Hippocampal formation (tissue), 2 donors: ENCODE measurements at places on chromosomes 7 and 10.

DNA sequence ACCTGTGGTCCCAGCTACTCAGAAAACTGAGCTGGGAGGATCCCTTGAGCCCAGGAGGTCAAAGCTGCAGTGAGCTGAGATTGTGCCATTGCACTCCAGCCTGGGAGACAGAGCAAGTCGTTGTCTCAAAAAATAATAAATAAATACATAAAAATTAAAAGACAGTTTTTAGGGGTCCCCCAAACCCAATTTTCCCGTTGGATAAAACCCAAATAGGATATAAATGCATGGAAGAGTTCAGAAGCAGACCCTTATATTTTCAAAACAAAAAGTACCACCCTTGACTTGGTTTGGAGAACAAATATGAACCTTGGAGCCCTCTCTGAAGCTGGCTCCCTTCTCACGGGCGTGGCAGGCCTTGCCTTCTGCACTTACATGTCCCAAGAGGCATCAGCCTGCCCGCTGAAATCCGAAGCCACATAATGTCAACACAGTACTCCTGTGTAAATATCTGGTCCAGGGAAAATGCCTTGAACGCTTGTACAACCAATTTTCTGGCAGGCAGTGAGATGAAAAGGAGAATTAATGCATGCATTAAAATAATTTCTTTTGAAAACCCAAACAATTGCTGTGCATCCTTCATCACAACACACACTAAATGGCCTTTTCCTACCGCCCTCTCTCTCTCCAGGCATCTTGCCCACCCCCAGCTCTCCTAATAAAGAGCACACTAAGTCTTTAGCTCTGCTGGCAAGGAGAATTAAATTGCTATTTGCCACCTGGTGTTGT lies 46.4 kb upstream of the PARD3 start:
- peak; percentile 2 for DNase-seq

- no peak for DNase-seq
Observed at GRCh38 chr7:120171406-120171805, 101.6 kb upstream of the KCND2 start.

DNA sequence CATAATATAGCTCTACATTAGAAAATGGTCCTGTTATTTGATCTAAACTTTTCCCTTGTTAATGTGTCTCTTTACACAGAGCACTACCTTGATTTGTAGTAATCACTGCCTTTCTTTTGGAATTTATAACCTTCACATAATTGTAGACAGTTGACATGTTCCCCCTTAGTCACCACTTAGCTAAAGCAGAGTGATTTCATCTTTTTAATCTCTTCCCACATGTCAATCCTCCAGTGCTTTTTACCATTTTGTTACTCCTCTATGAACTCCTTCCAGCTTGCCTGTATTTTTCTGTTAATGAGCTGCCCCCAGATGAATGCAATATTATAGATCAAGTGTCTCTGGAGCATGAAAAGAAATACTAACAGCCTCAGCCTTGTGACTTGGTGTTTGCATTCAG lies 2.6 kb upstream of the PPP1R3A start:
- no peak for DNase-seq

- DNase-seq = no peak
Observed at GRCh38 chr10:98006266-98006665, 24.2 kb downstream of the CRTAC1 start.

DNA sequence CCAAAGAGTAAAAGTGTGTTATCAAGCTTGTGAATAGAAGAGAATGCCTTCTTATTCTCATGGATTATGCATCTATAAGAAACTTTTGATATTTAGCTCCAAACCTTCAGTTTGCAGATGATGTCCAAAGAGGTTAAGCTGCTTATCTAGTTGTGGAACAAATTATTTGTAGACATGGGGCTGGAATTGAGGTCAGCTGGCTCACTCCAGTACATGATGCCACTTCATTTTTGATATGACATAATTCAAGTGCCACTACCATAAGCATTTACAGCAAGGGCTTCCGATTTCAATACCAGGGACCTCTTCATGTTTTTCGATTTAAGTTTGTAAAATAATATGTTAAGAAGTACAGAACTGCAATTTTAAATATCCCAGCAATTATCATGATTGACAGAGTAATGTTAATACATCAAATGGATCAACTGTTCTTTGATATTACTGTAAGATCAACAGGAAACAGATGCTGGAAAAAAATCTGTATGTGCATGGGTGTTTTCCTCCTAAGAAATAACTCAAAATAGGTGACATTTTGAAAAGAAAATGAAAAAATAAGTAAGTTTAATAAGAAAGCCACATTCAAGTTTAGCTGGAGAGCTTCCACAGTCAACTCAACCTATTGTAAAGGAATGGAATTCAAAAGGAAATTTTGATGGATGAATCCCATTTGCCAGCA lies 12.7 kb downstream of the FAM3C start:
- no peak for DNase-seq

DNA sequence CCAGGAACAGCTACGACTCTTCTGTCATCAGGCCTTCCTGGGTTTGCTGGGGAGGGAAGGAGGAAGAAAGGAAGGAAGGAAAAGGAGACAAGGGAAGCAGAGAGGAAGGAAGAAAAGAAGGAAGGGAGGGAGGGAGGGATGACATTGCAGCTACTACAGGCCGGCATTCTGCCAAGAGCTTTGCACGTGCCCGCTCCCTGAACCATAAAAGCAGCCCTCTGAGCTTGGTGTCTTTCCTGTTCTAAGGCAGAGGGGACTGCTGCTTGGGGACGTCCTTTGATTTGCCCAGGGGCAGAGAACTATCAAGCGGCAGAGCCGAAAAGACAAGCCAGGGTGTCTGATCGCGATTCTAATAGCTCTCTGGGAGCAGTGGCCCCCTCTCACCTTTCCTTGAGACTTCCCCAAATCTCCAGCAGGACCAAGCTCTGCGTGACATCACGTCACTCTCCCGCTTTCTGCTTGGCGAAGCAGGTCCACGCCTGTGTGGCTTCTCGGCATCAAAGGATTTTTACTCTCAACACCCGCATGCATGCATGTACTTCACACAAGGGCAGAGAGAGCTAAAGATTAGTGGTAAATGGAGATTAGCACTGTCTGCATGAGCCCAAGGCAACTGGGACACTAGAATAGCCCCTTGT lies 167.8 kb upstream of the AUTS2 start:
- peak; percentile 6 for DNase-seq

DNA sequence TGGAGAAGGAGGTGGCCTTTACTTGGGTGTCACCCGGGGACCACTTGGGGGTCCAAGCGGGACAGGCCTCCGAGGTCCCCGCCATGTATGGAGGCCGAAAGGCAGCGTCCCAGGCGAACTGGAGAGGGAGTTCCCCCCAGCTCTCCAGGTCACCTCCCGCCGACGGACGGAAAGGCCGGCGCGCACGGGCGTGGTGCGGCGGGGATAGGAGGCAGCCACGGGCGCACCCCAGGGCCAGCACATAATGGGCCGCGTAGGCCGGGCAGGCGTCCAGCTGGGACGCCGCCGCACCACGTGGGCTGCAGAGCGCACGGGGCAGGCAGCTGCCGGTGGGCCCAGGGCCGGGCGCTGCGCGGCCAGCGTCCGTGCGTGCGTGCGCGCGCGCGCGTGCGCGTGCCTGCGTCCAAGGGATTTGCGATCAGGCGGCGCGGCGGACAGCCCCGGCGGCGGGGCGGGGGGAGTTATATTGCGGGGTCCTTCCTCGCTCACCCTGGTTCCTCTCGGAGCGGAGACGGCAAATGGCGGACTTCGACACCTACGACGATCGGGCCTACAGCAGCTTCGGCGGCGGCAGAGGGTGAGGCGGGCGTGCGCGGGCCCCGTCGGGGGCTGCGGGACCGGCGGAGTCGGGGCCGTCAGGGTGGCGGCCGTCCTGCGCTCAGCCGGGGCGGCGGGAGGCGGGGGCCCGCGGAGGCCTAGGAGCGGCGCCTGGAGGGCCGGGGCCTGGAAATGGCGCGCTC lies at the start of gene EIF4H:
Gene EIF4H, plus strand, starts transcription at position 491 of the 740 bp plus-strand sequence. Its CDS starts 28 bp downstream, at position 519.
- DNase-seq = peak; percentile 92

GRCh38 chr7:157133304-157133703 lies 5.4 kb upstream of the UBE3C start:
- no peak for DNase-seq

- DNase-seq = no peak
Observed at GRCh38 chr7:142000244-142000643, 4.6 kb downstream of the MGAM start.

- no peak for DNase-seq
Observed at GRCh38 chr10:44962870-44963738, 3.5 kb downstream of the RASSF4 start.

DNA sequence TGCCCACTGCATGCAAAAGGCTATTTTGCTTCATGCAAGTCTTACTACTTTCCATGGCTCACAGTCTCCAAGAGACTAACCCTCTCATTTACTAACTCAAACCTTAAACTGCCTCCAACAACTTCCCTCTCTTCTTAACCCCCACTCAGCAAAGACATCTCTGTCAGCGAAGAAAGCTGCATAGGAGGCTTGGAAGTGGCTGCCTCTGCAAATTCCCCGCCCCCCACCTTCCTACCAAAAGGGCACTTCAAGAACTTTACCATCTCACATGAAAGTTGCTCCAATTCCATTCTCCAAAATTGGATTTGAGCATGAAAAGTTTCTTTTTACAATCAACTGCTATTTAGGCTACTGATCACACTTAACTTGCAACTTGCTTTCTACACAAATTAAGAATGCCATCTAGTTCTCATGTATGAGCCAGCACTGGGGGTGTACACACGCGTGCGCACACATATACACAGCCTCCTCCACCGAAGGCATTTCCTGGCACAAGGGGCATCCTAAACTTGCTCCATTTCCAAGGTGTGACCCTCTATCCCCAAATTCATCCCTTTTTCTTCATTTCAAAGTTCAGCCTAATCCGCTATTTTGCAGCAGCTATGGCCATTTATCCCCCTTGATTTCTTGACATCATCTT lies 1.8 kb downstream of the CCDC6 start:
- no peak for DNase-seq

DNA sequence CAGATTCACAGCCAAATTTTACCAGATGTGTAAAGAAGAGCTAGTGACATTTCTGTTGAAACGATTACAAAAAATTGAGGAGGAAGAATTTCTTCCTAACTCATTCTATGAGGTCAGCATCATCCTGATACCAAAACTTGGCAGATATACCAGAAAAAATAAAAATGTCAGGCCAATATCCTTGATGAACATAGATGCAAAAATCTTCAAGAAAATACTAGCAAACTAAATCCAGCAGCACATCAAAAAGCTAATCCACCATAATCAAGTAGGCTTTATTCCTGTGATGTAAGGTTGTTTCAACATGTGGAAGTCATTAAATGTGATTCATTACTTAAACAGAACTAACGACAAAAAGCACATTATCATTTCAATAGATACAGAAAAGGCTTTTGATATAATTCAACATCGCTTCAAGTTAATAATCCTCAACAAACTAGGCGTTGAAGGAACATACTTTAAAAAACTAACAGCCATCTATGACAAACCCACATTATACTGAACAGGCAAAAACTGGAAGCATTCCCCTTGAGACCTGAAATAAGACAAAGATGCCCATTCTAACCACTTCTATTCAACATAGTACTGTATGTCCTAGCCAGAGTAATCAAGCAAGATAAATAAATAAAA lies 807.7 kb upstream of the ZWINT start:
- no peak for DNase-seq
